ENCODE measurements at places on chromosomes 11 and 22. TPM values are rescaled to one million over a fixed set of nuclear protein-coding genes. Genes with fewer than 3 reads are reported as not detected.
A peak's percentile ranks its signal among the peaks of the same experiment; 100 is the strongest.

Gene SAA4
- not detected for total RNA-seq

Gene TRIM64
- total RNA-seq = not detected

Gene ANO5
- total RNA-seq = 10.8 TPM

GRCh38 chr11:116082256-116082655, 578.0 kb upstream of the CADM1 start:
- no peak for DNase-seq

- DNase-seq = peak; percentile 34
Observed at GRCh38 chr22:23391022-23391421, 189.1 kb downstream of the IGLL1 start.

DNA sequence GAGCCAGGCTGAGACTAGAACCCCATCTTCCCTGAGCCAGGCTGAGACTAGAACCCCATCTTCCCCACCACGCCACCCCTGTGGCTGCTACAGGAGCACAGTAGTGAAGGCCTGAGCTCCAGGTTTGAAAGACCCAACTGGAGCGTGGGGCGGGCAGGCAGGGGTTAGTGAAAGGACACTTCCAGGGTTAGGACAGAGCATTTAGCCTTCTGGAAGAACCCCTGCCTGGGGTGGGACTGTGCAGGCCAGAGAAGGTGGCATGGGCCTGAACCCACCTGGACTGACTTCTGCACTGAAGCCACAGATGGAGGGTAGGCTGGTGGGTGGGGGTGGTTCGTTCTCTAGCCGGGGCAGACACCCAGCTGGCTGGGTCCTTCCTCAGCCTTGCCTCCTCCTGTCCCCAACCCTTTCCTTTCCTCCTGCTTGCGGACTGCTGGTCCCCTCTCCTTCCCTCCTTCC, 24.1 kb downstream of the SUN2 start:
- DNase-seq = no peak

- peak; percentile 95 for DNase-seq
Observed at GRCh38 chr11:130407978-130408377, 20.4 kb downstream of the ADAMTS8 start.

DNA sequence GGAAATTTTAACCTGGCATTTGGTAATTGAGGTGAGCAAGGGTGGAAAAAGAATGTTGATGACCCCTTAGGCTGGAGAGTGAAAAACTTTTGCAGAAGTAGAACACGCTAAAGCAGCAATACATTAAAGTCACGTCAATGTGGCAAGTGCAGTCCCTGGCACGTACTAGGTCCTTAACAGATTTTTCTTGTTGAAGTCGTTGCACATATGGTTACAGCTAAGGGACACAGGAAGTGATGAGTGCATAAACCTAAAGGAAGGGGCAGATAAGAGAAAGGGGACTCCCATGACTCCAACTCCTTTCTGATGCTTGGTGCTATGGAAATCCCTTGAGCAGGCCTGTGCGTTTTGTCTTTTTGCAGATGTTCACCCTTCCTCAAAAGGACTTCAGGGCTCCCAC, 1.2 kb downstream of the ACCS start:
- DNase-seq = no peak

DNA sequence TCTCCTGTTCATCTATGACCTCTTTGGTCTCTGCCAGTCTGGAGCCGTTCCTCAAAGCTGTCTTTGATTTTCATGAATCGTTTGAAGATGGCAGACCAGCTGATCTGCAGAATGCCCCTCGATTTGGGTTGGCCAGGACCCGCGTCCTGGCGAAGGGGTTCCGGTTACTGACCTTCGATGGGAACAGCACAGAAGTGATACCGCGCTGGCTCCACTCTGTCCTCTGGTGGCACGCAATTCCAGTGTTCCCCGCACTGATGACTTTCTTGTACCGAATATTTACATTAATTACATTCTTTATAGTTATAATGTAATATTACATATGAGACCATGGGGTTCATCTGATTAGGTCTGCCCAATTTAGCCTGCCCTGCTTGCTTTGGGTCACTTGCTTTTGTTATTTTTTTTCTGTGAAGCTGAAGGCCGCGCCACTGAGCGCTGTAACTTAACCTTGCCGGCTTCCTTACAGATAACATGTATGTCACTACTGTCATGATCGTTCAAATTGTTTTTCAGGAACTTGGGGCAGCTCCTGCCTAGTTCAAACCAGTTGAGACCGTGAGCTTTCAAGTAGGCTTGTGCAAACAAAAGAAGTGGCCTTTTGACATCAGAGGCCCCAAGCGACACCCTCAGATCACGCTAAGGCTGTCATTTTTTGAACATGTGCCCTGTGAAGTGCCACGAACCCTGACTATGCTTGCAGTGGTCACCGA, 4.1 kb upstream of the USP18 start:
- no peak for DNase-seq

GRCh38 chr11:47254386-47254785, 3.4 kb upstream of the NR1H3 start:
- peak; percentile 85 for DNase-seq

Data from sigmoid colon (tissue), 7 donors.